ENCODE measurements at places on chromosomes 2 and 18.
A peak's percentile ranks its signal among the peaks of the same experiment; 100 is the strongest.

DNA sequence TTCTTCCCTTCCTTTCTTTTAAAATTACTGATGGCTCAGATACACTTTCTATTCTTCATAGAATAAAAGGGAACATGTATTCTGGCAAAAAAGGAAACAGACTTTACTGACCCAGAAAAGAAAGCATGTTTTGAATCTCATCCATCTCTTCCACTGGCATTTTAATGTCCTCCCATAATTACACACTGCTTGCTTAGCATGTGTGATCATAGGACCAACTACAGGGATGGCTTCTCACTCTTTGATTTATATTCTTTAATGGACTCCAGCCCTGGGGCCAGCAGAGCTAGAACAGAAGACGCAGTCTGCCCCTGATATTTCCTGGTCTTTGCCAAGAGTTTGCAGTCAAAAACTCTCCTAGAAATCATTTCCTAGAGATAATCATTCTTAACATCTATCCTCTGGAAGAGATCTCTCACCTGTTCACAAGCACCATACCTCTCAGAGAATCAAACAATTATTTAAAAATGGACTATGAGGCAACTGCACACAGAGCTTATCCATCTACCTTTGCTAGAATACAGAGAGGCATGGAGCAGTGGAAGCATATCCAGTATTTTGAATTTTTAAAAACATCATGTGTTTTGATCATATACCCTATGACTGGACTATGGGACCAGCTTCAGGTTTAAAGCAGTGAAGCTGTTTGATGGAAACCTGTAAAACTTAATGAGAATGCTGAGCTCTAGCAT is 429.1 kb downstream of the NRXN1 start:
- no peak for DNase-seq

DNA sequence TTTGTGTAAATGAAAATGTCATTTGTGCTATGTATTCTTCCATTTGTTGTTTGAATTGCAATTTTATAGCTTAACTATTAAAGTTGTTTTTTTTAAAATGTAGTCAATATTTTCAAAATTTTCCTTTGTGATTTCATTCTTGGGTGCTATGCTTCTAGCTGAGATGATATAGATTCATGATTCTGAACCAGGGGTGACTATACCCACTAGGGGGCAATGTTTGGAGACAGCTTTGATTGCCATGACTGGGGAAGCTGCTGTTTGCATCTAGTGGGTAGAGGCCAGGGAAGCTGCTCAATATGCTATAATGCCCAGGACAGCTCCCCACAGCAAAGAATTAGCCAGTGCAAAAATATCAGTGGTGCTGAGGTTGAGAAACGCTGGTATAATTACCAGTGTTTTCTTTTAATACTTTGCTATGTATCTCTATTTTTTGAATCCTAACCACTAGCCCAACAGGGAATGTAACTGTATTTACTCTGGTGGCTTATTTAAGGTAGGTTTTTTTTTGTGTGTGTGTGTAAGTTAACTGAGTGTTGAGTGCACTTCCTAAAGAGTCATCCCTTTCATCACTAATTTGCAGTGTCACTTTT is 99.7 kb downstream of the MEP1B start:
- peak; percentile 66 for DNase-seq

- DNase-seq, result no peak
Observed at GRCh38 chr18:22332590-22332989, 85.1 kb downstream of the CTAGE1 start.

DNA sequence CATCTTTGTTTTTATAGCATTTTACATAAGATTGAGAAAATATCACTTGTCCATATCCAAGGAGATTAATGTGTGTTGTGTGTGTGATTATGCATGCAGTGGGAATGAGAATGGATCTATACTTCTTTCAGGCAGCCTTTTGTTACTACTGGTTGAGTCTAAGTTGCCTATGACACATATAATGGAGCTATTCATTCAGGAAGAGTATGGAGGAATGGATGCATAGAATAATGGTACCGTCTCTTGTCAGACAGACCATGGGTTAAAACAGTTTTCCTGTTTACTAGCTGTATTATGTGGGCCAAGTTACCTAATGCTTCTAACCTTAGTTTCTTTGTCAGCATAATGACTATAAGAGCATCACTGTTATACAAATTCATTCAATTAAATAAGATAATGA is 155.4 kb upstream of the KYNU start:
- DNase-seq, result no peak

GRCh38 chr2:11343368-11343649 is 1.1 kb downstream of the ROCK2 start:
- no peak for DNase-seq

DNA sequence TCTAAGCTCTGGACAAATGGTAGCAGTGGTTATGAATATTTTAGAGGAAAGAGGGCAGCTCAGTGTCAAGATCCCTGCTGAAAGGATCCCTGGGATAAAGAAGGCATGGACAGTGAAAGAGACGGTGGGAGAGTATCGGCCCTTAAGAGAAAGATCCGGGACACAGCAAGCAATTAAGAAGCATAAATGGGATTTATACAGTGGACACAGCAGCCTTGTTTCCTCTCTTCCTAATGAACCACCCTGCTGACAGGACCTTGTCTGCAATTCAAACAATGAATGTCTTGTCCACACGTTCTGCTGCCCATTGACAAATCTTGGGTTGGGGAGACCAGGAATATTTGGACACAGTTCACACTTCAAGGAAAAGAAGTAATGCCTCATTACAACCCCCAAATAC is 16.5 kb downstream of the CPLX4 start:
- DNase-seq, result no peak

GRCh38 chr2:30205456-30205855 is 25.9 kb upstream of the LBH start:
- no peak for DNase-seq

- DNase-seq, result no peak
Observed at GRCh38 chr18:72652990-72653593, 109.0 kb upstream of the CBLN2 start.

DNA sequence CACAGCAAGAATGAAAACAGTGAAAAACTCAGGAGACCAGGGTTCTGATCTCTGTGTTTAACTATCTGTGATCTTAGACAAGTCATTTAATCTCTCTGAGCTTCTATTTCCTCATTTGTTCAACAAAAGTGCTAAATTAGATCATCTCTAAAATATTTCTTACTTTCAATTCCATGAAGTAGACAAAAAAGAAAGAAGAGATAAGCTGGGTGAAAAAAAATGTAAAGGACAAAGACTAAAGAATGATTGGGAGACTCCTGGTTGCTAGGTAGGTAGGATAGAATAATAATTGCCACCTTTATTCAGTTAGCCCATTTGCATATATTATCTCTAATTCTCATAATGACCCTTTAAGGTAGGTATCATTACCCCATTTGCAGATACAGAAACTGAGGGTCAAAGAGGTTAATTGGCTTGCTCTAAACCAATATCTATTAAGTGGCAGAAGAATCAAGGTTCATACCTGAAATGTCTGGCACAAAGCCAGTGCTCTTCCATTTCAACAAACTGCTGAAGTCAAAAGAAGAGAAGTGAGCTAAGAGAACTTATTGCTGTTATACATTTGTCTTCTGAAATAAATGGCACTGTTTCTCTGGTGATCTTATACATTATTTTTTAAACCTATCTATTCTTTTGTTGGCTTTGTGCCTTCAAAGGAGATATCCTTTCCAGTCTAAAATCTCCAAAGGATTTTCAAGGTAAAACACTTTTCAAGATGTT is 141.7 kb downstream of the OTX1 start:
- DNase-seq, result no peak

- DNase-seq, result no peak
Observed at GRCh38 chr2:133004623-133005022, 334.6 kb upstream of the LYPD1 start.
